Heart right ventricle (tissue), 16 donors: ENCODE measurements at places on chromosomes 7 and 10. TPM values are rescaled to one million over a fixed set of nuclear protein-coding genes. Genes with fewer than 3 reads are reported as not detected.

DNA sequence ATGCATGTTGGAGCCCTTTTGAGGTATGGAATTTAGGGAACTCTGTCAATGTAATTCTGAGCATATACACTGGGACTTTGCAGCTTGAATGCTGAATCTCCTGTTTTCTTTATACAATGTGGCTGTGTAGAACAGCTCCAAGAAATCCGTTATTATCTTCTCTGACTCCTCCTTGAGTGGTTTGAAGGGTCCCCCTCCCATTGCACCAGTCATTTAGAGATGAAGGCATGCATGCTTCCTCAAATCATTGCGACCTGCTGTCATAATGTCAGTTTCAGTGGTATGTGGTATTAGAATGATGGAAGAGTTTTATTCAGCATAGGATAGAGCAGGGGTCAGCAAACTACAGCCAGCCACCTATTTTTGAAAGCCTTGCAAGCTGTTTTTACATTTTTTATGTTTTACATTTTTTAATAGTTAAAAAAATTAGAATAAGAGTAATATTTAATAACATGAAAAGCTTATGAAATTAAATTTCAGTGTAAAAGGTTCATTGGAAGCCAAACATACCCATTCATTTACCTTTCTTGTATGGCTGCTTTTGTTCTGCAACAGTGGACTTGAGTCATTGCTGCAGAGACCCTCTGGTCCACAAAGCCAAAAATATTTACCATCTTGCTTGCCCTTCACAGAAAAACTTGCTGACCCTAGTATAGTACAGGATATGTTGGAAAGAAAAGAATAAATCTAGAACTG is 8.1 kb downstream of the STK17A start:
- DNase-seq = no peak

DNA sequence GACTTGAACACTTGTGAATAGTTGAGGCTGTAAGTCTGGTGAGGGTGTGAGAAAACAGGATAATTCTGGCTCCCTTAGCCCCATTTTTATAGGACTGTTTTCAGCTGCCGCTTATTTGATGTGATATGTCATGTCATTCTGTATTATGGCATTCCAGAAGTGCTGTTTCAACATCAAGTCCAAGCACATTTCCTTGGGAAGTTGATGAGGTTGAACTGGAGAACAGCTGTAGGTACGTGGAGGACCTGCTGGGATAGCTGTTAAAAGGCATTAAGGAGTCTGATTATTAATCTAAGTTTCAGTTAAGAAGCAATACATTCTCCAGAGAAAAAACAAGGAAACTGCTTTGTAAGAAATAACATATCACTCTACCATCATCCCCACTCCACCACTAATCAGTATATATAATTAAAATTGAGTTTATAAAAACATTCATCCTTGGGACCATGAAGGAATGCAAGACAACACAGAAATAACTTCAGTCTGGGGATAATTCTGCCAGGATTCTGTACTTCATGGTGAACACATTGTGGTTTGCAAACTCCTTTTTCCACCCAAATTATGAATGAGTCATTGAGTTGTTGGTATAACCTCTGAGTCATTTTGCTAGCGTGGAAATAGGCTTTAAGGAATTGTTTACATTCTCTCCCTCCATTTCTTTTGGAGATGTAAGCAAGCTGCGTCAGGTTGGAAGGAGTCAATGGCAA is 39.9 kb upstream of the TMEM229A start:
- no peak for DNase-seq

GRCh38 chr7:48274662-48275061 is 103.4 kb downstream of the ABCA13 start:
- DNase-seq = no peak

DNA sequence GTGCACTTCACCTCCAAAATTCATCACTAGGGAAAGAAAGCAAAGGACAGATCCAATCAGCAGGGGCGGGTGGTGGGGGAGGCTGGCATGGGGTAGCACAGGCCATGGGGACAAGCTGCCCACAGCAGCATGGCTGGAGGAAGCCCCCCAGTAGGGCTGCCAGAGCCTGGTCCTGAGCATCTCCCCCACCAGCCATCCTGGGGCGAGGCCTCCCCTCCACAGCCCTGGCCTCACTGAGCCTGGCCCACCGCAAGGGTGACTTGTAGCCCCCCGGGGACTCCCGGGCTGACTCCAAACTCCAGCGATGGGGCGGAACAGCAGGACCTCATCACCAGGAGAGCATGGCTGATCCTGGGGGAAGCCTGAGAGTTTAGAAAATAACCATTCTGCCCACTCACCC is 92.4 kb upstream of the TCERG1L start:
- no peak for DNase-seq

The RBP3 gene
- total RNA-seq = not detected

The GATA3 gene
- 2.0 TPM for total RNA-seq
